HTR-8/SVneo (cell line): ENCODE measurements at places on chromosomes 4 and X.

- DNase-seq = no peak
Measured at GRCh38 chrX:9396930-9397329, 67.9 kb upstream of the TBL1X start.

DNA sequence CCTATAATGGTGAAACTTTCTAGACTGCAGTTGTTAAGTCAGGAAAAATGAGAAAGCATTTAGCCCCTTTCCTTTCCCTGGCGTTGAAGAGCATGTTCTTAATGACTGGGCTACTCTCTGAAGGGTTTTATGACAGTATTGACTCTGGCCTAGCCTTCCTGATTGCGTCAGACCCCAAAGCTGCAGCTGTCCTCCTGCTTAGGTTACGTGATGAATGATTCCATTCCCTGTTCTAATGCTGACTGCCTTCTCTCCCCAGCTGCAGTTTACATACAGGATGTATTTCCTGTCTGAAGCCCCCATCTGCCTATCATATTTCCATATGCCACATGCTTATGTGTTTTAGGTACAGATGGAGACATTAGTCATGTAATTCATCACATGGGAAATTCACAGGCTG, 105.8 kb upstream of the EGFL6 start:
- DNase-seq = peak; percentile 74

GRCh38 chrX:42531441-42531840, 246.5 kb downstream of the PPP1R2C start:
- DNase-seq = no peak

DNA sequence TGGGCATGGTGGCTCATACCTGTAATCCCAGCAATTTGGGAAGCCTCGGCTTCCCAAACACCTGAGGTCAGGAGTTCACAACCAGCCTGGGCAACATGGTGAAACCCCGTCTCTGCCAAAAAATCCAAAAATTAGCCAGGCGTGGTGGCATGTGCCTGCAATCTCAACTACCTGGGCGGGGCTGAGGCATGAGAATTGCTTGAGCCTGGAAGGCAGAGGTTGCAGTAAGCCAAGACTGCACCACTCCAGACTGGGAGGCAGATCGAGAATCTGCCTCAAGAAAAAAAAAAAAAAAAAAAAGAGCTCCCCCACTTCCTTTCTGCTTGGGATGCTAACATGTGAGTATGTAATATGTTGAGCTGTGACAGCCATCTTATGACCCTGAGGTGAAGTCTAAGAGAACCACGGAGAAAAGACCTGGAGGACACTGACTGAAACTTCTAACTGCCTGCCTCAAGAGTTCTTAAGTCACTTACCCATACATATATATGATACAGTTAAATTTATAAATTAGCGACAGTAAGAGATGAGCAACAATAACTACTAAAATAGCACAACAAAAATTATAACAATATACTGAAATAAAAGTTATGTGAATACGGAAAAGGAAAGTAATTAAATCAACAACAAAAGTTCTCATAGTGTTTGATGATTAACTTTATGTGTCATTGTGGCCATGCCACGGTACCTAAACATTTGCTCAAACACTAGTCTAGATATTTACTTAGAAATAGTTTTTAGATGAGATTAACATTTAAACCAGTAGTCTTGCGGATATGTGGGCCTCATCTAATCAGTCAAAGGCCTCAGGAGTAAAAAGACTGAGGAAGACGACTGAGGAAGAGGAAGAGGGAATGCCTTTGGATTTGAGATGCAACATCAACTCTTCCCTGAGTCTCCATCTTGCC, 178.3 kb downstream of the OPHN1 start:
- DNase-seq = no peak
